Neural progenitor cell (in vitro differentiated cells): ENCODE measurements at places on chromosomes 11 and 22.

DNA sequence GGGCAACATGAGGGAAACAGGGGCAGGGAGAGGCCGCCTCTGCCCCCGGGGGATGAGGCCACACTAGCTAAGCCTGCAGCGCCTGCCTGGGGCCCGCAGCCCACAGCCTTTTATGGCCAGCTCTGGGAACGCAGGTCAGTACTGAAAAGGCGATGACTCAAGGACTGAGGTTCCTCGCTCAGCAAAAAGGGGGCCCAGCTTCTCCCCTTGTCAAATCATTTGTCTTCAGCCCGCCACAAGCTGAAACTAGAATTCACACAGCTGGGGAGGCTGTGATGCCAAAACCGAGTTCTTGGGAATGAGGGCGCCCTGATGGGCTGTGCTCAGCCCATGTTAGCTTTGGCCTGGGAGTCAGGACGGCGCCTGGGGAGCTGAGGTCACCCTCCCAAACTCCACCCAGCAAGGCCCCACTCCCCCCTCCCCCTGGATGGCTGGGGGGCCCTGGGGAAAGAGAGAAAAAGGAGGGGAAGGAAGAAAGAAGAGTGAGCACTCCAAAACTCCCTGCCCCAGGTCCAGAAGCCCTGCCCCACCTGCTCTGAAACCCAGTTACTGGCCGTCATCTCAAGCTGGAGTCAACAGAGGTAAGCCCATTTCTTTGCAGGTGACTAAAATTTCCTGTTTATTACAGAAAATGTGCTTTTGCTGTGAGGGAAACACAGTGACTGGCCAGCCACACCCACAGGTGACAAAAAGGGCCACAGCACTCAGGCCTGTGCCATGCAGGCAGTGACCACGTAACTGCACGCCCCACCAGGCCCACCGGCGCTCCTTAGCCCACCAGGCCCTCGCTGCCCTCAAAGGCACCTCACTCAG, 13.7 kb downstream of the EHD1 start:
- no peaks in the 10 kb centered on the region for H3K36me3 ChIP-seq
- no peaks in the 10 kb centered on the region for H3K27me3 ChIP-seq
- peaks cover 37% of the 10 kb centered on the region for H3K4me1 ChIP-seq
- peak overlapping the region; percentile 41 for H3K27ac ChIP-seq

DNA sequence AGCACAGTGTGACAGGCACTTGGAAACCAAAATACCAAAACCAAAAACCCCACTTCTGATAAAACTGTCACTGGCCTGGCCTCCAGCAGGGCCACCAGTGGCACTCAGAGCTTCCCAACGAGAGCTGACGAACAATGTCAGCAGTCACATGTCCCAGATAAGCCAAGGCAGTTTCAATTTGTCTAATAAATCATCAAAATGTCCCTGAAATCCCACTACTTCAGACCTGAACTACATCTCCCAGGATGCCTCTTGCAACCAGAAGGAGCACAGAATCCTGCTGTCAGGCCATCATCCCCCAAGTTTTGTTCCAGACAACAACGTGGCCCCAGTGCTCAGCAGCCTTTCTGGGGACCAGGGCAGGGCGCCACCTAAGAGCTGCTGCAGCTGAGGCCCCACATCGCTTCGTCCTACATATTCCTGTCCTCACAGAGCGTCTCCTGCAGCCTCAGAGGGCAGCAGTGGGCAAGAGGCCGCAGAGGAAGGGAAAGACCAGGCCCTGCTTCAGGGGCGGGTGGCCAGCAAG, 25.1 kb downstream of the LRFN4 start:
- H3K4me1 ChIP-seq = peaks cover 23% of the 10 kb centered on the region
- peak overlapping the region; percentile 29 for H3K27ac ChIP-seq
- no peak for DNase-seq
- H3K4me3 ChIP-seq = no peak overlapping the region
- no peaks in the 10 kb centered on the region for H3K36me3 ChIP-seq
- no peaks in the 10 kb centered on the region for H3K27me3 ChIP-seq

GRCh38 chr11:71381781-71382505, 66.2 kb downstream of the DHCR7 start:
- DNase-seq = no peak
- peaks cover 4% of the 10 kb centered on the region for H3K27me3 ChIP-seq
- H3K36me3 ChIP-seq = no peaks in the 10 kb centered on the region
- H3K4me3 ChIP-seq = no peak overlapping the region
- no peak overlapping the region for H3K27ac ChIP-seq

GRCh38 chr11:105979997-105980703, 41.9 kb downstream of the MSANTD4 start:
- no peaks in the 10 kb centered on the region for H3K27me3 ChIP-seq
- no peak for DNase-seq
- H3K36me3 ChIP-seq = no peaks in the 10 kb centered on the region
- no peaks in the 10 kb centered on the region for H3K4me1 ChIP-seq

DNA sequence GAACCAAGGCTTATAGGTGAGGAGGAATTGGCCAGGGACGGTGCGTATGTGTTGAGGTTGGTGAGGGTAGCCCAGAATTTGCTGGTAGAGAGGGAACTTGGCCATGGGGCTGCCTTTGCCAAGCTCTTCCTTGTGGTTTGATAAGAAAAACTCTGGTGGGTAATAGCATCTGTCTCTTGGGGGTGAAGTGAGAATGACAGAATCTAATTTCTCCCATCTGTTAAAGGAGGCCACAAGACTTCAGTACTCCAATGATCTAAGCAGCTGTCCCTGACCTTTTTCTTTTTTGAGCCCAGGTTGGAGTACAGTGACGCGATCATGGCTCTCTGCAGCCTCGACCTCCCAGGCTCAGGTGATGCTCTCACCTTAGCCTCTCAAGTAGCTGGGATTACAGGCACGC, 36.0 kb upstream of the PICK1 start:
- H3K4me3 ChIP-seq = no peak overlapping the region
- no peaks in the 10 kb centered on the region for H3K36me3 ChIP-seq
- peaks cover 19% of the 10 kb centered on the region for H3K4me1 ChIP-seq
- no peak overlapping the region for H3K27ac ChIP-seq
- H3K27me3 ChIP-seq = no peaks in the 10 kb centered on the region
